ENCODE measurements at places on chromosomes 5 and 9.

GRCh38 chr5:111695991-111696390 lies 61.0 kb downstream of the NREP start:
- DNase-seq, result no peak

DNA sequence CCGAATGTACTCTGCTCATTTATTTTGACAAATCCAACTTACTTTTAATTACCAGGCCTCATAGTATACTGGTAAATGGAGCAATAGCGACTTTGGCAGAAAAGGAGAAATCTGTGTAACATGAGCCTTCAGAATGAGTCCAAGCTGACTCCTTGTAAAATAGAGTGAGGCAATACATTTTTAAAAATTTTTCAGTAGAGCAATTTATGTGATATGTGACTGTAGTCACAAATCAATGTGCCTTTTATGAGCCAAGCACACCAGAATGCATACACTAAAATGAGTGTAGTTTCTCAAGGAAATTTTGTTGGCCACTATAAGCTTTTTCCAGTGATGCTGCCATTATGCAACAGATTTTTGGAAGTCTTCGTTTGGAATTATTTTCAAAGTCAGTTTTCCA lies 73.8 kb downstream of the SNCAIP start:
- no peak for DNase-seq

GRCh38 chr5:158451203-158451992 lies 592.5 kb upstream of the CLINT1 start:
- DNase-seq, result no peak

- DNase-seq, result peak; percentile 15
These were observed 13.9 kb downstream of the NINJ1 start for GRCh38 chr9:93119953-93120845.

DNA sequence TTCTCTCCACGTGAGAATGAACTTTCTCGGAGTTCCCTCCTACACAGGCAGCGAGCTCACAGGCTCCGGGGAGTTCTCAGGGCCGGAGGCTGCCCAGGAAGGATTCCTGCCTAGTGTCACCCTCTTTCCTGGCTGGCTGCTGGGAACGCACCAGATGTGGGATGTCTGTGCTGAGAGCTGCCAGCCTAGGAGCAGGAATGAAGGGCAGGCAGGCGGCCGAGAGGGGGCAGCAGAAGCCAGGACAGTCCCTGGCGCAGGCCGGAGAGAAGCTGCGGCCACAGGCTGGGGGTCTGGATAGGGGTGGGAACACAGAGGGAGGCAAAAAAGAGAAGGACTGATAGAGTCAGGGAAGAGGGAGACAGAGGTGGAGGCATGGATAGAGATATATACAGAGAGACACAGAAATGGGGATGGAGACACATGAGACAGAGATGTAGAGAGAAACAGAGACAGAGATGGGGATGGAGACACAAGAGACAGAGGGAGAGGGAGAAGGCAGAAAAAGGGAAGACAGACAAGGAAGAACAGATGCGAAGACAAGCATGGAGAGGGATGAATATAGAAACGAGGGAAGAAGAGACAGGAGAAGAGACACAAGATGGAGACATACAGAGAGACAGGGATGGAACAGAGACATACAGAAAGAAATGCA lies 25.3 kb upstream of the ENHO start:
- peak; percentile 82 for DNase-seq

DNA sequence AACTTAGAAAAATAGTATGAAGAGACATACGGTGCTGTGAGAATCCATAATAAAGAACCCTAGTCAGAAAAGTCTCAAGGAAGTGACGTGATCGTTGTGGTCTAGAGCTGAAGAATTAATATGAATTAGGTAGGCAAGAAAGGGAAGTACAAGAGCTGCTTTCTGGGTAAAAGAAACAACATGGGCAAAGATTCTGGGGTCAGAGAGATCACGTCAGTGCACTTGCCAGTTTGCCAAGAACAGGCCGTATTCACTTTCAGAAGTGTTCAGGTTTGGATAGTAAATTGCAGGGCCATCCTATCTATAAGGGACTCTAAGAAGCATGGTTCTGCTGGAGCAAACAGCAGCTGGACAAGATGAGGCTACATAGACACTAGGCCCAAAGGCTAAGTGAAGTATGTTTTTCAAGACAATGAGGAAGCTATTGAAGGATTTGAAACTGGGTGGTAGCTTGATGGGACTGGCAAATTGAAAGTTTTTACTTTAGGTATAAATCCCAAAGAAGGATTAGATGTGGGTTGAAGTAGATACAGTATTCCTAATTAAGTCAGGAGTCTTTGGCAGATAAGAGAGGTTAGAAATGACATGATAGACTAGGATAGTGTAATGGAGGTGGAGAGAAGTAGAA lies 4.8 kb upstream of the CHD1 start:
- DNase-seq, result no peak

DNA sequence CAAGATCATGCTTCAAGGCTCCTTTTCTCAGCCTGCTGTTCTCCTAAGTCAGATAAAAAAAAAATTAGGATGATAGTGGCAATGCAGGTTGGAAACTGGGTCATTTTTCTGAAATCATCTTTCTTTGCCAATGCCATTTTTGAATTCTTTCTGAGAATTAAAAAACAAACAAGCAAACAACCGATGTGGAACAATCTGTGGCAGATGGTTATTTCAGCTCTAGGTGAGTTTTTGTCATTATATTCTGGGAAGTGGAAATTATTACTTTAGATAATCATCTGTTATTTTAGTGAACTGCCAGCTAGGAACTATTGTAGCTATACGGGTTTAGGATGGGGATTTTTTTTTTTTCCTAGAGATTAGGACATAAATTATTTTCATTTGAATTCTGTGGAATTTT lies 129.7 kb downstream of the NTRK2 start:
- no peak for DNase-seq

DNA sequence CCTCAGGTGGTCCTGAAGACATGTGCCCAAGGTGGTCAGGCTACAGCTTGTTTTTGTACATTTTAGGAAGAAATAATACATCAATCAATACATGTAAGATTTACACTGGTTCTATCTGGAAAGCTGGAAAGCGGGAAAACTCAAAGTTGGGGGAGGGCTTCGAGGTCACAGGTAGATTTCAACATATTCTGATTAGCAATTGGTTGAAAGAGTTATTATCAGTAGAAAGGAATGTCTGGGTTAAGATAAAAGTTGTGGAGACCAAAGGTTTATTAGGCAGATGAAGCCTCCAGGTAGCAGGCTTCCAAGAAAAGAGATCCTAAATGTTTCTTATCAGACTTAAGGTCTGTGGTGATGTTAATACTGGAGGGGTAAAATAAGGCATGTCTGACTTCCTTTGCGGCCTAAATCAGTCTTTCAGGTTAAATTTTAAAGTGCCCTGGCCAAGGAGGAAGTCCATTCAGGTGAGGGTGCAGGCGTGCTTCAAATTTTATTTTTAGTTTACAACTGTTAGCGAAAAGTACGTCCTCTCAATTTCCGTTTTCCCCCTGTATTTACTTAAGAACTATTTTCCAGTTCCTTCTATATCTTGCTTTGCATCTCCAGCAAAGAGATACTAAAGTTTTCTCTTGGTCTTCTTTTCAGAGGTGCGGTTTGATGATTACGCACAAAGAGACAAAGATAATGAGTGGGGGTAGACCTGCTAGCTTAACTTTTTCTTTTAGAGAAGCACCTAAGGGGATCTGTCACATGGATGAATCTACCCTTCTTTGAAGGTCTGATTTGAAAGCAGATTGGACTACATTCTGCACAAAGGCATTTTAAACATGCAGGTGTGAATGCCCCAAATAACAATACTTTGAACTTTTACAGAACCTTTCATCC lies 578.6 kb downstream of the RAB3C start:
- no peak for DNase-seq

DNA sequence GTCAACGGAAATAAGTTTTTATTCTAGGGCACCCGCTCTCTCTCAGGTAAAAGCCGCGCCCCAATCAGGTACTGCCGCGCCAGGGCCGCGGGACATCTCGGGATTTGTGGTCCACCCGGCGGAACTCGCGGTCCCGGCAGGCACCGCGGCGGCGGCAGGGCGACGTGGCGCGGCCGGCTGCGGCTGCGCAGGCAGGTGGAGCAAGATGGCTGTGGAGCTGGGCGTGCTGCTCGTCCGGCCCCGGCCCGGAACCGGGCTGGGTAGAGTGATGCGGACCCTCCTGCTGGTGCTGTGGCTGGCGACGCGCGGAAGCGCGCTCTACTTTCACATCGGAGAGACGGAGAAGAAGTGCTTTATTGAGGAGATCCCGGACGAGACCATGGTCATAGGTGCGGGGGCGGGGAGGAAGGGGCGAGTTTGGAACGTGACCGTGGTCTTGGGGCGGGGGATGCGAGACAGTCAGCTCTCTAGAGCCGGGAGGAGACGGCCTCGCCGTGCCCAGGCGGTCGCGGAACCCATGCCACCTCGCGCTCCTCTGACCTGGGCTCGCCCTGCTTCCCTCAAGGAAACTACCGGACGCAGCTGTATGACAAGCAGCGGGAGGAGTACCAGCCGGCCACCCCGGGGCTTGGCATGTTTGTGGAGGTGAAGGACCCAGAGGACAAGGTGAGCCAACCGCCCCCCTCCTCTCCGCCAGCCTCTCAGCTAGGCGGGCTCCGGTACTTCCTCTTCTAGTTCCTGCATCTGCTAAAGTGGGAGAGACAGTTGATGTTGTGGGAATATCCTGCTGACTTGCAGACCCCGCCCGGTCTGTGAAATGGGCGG lies at the start of gene TMED9:
Gene TMED9, plus strand, starts transcription at position 194 of the 825 bp plus-strand sequence. Its CDS starts 12 bp downstream, at position 206.
- peak; percentile 64 for DNase-seq

DNA sequence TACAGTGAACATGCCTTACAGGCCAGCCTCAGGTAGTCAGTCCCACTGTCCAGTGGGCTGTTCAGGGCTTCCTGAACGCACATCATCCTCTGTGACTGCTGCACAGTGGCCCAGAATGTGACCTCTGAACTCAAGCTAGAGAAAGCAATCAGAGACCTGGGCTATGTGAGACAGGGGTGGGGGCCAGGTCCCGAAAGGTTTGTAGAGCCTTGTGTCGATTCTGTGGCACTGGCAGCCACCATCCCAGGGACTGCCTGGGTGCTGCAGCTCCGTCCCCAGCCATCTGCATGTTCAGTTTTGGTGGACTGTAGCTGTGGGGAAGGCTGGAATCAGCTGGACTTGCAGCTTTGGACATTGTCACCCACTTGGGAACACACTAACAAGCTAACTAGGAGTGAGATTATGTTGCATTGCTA lies 47.7 kb downstream of the MVB12B start:
- DNase-seq, result no peak

DNA sequence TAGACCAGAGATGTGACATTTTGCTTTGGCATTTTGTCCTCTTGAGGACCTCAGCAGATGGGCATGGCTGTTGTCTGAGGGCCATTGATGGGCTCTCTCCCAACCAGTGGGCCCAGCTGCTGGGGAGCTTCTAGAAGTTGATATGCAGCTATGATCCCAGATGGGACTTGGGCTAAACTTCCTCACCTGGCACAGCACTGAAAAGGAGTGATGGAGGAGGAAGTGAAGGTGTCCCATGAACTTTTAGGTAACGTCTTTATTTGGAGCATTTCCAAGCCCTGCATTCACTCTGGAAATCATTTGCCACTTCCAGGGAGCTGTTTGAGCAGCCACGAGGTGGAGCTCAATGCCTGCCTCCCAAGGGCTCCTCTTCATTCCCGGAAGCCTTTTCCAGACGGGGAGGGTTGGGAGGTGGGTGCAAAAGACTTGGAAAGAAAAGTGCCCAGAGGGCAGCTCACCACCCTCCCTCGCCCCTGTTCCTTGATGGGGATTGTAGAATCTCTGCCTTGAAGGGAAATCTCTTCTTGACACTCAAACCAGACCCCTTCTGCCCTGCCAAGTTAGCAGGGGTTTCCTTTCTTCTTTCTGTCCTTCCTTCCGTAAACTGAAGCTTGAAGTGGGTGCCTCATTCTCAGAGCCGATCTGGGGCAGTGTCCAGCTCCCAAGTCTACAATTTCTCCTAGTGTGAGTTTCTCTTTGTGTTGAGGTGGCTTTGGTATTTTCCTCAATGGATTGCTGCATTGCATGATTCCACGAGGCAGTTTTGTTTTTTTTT lies 18.1 kb upstream of the NEUROG1 start:
- no peak for DNase-seq
